Smooth muscle cell of trachea (primary cell): ENCODE measurements at places on chromosomes 1 and 21. TPM values are rescaled to one million over a fixed set of nuclear protein-coding genes. Genes with fewer than 3 reads are reported as not detected.

Gene S100A16
- 255 and 277 TPM in 2 replicates for total RNA-seq

Gene CAPN8
- total RNA-seq: not detected in 2 replicates

Gene LDLRAD2
- 0.29 TPM in 1 of 2 replicates, not detected in the other for total RNA-seq

Gene HAO2
- not detected in 2 replicates for total RNA-seq

Gene MX2
- total RNA-seq: 1.8 and 3.6 TPM in 2 replicates

Gene ORC1
- 0.66 and 6.5 TPM in 2 replicates for total RNA-seq

Gene SRRM1
- total RNA-seq: 23.8 and 38.7 TPM in 2 replicates

Gene ERRFI1
- 11.5 and 19.5 TPM in 2 replicates for total RNA-seq

Gene PALMD
- total RNA-seq: 1.7 and 2.0 TPM in 2 replicates

Gene PTGER3
- 3.9 and 27.5 TPM in 2 replicates for total RNA-seq

Gene DNALI1
- 5.5 and 7.9 TPM in 2 replicates for total RNA-seq

Gene MNDA
- total RNA-seq: not detected in 2 replicates
